ENCODE measurements at places on chromosomes 2 and 18.
A peak's percentile ranks its signal among the peaks of the same experiment; 100 is the strongest.

DNA sequence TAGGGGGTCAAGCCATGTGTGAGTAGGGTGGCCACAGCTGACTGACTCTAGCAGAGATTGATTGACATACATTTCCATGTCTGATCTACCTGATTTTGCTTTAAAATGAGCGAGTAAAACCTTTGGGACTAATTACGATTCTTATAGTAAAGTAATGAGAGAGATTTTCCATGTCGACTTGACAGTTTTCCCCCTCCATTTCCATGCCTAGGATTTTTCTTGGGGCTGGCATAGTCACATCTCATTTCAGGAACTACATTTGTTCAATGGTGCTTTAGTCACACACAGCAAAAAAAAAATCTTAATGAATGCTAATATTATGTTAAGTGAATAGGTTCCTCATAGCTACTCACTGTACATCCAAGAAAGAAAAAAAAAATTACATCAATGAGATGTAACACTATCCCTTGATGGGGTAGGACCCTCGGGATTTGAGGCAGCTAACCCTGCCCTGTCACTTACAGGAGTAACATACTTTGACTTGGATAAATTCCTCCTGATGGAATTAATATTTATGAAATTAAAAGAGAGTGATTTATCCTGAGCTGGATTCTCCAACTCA lies 690.9 kb downstream of the TDRD15 start:
- no peak for DNase-seq

DNA sequence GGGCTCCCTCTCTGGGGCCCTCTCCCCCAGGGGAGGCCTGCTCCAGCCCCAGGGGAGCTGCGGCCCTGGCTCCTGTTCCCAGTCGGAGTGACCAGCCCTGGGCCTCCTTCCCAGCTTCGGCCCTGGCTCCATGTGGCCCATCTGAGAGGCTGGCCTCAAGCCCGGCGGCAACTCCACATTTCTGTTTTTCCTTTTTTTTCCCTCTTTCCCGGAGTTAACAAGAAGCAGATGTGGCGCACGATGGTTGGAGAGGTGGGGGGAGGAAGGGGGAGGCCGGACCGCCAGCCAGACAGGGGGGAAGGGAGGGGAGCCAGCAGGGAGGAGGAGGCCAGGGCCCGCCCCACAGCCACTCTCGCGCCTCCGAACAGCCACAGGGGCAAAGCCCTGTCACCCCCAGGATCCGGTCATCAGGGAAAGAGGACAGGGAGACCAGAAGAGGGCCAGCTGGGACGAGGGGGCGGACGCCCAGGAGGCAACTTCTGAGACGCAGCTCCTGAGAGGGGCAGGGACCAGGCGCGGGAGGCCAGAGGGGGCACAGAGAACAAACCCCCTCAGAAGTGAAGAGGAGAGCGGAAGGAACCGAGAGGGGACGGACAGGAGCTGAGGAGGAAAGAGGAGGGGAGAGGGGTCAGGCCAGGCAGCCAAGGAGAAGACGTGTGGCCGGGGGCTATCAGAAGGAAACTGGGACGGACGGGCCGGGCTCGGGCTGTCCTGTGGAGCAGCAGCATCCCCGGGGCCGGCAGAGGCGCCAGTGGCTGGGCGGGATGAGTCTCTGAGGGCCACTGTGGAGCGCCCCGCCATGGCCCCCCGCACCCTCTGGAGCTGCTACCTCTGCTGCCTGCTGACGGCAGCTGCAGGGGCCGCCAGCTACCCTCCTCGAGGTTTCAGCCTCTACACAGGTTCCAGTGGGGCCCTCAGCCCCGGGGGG lies at the start of gene EMILIN1:
TSS of gene EMILIN1 (plus strand) at position 349 of the 928 bp plus-strand sequence. CDS start at position 800, 451 bp downstream.
- no peak for DNase-seq

- no peak for DNase-seq
Measured at GRCh38 chr2:232076736-232077135, 115.2 kb downstream of the DIS3L2 start.

- DNase-seq, result no peak
Measured at GRCh38 chr2:142044197-142044596, 86.6 kb downstream of the LRP1B start.

- no peak for DNase-seq
Measured at GRCh38 chr18:3397031-3397750, 52.8 kb upstream of the TGIF1 start.

DNA sequence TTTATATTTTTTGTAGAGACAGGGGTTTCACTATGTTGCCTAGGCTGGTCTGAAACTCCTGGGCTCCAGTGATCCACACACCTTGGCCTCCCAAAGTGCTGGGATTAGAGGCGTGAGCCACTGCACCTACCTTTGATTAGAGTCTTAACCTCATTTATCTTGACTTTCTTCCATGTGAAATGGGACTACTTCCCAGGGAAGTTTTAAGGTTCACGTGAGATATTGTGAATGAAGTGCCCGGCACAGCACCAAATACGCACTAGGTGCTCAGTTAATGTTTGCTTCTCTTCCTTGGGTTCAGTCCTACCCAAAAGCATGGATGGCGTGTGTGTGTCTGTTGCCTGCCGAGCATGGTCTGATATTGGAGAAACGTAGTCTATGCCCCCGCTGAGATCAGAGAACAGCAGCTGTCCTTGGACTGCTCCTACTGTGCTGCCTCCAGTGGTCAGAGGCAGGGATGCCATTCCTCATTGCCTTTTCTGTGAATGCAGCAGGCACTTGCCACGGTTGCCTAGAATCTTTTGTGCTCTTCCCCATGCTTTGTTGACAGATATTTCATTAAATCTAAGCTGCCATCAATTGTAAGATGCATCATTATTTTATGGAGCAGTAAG lies 12.3 kb upstream of the TFCP2L1 start:
- DNase-seq, result no peak

- DNase-seq, result no peak
Measured at GRCh38 chr18:634551-635045, 22.9 kb upstream of the TYMS start.

GRCh38 chr2:69375494-69376353 lies 11.3 kb downstream of the GFPT1 start:
- DNase-seq, result peak; percentile 31

GRCh38 chr2:172461591-172462372 lies 34.4 kb downstream of the ITGA6 start:
- no peak for DNase-seq

- no peak for DNase-seq
Measured at GRCh38 chr2:196181484-196181883, 10.1 kb upstream of the STK17B start.

DNA sequence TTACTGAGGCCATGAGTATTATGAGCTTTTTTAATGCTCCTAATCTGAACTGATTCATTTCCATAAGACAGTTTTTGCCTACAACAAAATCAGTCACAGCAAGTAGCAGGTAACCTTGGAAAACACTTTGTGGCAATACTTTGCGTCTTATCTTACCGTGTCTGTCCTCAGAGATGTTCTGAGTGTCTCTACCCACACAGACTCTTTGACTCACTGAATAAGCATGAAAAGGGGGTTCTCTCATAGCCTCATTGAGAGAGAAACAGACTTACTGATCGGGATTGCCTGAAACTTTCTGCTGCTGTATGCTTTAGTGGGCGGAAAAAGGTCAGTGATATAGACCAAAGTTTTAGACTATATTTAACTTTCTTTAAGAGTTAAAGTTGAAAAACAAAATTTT lies 92.6 kb downstream of the MYL12B start:
- no peak for DNase-seq

DNA sequence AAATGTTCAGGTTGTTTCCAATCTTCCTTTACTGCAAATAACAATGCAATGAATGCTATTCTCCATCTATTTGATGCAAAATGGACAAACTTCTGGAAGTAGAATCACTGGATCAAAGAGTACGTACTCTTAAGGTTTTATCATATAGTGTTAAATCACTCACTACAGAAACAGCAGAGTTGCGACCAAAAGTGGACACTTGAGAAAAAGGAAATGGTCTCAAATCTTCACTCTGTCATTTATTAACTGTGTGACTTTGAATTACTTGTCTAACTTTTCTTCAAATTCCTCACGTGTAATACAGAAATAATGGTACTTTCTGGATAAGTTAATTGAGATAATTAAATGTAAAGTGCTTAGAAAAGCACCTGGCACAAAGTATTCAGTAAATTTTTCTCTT lies 78.1 kb downstream of the CERKL start:
- no peak for DNase-seq

- peak; percentile 77 for DNase-seq
Measured at GRCh38 chr18:45277908-45278307, 337.4 kb upstream of the SLC14A2 start.

- no peak for DNase-seq
Measured at GRCh38 chr2:104340879-104341828, 512.8 kb upstream of the POU3F3 start.

DNA sequence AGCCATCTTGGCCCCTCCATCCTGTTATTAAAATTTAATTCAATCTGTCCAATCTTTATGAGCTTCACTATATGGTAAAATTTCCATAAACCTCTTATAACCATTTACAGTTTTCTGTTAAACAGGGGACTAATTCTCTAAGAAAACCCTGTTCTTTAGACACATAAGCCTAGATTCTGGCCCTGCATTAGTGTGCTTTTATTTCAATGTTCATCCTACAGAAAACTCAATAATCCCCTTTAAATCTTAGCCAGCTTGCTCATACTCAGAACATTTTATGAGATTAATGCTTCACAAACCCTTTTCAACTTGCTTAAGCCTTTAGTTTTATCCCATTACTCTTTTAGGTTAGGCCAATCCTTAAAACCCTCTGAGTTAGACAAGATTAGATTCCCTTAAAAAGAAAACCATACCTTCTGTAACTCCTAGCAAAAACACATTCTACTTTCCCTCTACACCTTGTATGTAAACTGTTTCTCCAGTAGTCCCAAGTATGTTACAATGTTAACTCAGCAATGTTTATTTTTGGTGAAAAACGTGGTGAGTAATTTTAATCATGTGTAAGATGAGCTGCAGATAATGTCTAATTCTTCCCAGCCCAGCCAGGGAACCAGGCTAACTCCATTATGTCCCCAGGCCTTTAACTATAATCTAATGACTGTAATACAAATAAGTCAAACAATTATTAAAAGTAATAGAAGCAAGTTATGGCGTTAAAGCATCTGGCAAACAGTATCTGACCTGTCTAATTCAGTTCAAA lies 1953.4 kb upstream of the LRRTM1 start:
- DNase-seq, result no peak

All from inflammatory macrophage treated with lipopolysaccharide for 1 hour (primary cell).